ENCODE measurements at places on chromosomes 2 and 18.

- no peak for DNase-seq
Measured at GRCh38 chr2:231084565-231084964, 27.9 kb downstream of the PSMD1 start.

DNA sequence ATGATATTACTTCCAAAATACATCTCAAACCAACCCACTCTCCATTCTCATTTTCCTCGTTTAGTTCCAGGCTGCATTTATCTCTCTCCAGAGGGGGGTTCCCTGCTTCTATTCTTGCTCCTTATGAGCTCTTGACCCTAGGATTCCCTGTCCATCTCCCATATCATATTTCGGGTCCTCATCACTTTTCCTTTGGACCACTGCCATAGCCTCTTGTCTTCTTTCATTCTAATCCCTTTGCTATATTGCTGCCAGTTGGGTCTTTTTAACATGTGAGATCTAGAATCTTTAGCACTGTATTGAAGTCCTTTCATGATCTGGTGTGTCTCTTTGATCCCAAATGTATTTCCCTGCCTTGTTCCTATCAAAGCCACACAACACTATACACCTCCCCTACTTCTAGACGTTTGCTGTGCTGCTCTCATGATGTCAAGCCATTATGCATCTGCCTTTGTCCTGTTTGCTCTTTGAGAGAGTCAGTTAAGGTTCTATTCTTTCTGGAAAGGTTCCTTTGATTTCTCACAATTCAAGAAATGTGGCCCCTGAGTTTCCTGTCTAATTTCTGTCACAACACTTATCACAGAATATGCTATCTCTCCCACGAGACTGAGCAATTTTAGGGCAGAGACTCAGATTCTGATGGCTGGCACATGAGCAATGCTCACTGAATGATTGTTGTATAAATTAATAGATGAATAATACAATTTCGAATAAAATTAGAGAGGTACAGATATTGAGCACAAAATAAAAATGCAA lies 43.2 kb upstream of the SESTD1 start:
- no peak for DNase-seq

DNA sequence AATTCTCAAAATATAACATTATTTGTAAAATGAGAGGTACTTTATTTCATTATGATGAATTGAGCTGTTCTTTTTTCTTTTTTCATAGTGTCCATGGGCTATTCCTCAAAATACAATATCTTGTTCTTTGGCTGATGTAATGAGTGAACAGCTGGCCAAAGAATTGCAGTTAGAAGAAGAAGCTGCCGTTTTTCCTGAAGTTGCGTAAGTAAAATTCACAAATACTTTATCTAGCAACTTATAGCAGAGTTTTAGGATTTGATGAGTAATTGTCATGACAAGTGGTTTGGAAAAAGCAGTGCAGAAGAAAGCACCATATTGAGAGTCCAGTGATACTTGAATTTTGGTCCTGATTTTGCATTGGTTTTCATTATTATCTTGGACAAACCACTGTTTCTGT lies 9.8 kb downstream of the RIOK3 start:
- no peak for DNase-seq

DNA sequence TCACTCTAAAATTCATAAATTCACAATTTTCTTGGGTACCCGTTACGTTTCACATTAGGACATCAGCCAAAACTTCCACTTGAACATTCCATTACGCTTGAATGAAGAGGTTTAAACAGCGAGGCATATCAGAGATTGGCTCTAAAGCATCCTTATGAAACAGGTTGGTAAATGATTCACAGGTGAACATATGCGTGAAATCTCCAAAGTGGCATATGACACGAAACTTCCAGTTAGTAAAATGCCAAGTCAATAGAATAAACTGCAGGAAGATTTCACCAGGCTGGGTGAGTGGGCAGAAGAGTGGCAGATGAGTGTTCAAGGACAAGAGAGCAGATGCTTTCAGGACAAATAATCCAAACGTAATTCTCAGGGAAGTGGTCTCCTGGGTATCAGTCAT lies 33.9 kb upstream of the GLS start:
- DNase-seq: no peak

GRCh38 chr2:98743835-98744234 lies 12.9 kb upstream of the MGAT4A start:
- DNase-seq: no peak

- no peak for DNase-seq
Measured at GRCh38 chr2:23393722-23394121, 8.7 kb downstream of the KLHL29 start.

GRCh38 chr2:120700659-120701058 lies 35.0 kb upstream of the GLI2 start:
- no peak for DNase-seq

GRCh38 chr2:119517433-119517832 lies 6.8 kb downstream of the SCTR start:
- peak; percentile 59 for DNase-seq

DNA sequence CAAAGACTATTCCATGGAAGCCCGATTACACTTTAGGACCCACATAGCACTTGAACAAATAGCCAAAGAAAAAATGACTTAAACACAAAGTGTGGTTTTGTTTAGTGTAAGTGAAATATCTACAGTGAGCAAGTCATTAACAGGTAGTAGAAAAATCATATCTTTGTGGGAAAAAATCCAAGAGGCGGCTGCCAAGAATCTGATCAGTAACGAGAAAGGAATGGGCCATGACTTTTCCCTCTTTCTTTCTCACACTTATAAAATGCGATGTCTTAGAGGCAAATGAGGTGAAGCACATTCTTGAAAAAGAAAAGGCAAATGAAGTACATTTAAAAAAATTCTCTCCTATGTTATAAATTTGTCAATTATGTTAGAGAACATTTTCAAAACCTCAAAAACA lies 12.9 kb upstream of the GEMIN6 start:
- no peak for DNase-seq

GRCh38 chr2:64338910-64339500 lies 115.0 kb upstream of the LGALSL start:
- DNase-seq: peak; percentile 67

GRCh38 chr2:7785700-7786099 lies 868.5 kb downstream of the RNF144A start:
- DNase-seq: no peak

GRCh38 chr2:67137699-67138098 lies 259.4 kb upstream of the ETAA1 start:
- no peak for DNase-seq

GRCh38 chr18:10239103-10239502 lies 215.3 kb upstream of the APCDD1 start:
- no peak for DNase-seq

DNA sequence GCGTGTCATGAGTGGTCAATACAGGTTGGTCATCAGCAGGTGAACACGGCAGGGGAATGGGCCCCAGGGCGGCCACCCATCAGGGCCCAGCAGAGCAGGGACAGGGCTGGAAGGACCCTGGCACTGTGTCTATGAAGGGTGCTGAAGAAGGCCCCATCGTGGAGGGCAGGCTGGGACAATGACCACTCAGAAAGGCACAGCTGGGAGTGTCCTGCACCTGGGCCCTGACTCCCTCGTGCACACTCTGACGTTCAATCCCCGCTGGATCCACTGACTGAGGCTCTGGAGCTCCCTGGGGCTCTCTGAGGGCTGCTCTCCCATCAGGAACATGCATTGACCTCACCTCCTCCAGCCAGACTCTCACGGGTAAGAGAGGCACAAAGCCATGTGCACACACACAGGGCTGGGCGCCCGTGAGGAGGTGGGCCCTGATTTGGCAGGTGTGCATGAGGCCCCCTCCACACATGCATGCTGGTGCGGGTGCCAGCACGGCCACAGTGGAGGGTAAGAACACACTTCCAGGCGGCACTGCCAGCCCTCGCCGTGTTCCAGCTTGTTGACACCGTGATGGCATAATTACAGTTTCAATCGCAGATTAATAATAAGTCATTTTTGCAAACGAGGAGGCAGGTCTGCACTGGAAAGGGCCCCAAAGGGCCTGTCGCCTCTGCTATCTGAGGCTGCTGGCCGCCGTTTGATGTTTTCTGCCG lies 58.5 kb downstream of the SMAD7 start:
- DNase-seq: no peak

- no peak for DNase-seq
Measured at GRCh38 chr18:24928301-24928878, 423.6 kb downstream of the ZNF521 start.

GRCh38 chr18:55275039-55275901 lies 312.7 kb downstream of the TCF4 start:
- no peak for DNase-seq

- no peak for DNase-seq
Measured at GRCh38 chr18:57480733-57481132, 45.6 kb downstream of the ONECUT2 start.

DNA sequence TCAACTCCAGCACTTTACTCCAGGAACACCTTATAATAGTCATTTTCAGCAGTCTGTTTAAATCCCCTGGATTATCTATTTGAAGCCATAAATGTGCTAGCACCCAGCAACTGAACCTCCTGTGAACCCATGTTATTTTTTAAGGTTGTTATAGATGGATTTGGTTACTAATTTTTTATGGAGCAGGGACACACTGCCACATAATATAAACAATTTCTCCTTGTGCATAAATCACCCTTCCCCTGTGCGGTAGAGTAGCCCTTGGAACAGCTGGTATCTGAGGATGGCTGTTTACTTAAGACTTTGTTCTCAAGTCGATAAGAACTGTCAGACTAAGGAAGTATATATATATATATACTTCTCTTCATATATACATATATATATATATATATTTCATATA lies 367.4 kb downstream of the EPHA4 start:
- DNase-seq: no peak

DNA sequence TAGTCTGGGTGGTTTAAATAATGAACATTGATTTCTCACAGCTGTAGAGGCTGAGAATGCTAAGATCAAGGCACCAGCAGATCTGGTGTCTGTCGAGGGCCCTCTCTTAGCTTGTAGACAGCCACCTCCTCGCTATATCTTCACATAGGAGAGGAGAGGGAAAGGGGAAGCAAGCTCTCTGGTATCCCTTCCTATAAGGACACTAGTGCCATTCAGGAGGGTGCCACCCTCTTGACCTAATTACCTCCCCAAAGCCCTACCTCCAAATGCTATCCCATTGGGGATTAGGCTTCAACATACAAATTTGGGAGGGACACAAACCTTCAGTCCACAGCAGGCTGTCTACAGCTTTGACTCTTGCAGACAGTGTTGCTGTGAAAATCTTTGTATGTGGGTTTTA lies 76.7 kb downstream of the BOLA3 start:
- DNase-seq: no peak

GRCh38 chr2:150462770-150463169 lies 24.7 kb downstream of the RND3 start:
- no peak for DNase-seq

DNA sequence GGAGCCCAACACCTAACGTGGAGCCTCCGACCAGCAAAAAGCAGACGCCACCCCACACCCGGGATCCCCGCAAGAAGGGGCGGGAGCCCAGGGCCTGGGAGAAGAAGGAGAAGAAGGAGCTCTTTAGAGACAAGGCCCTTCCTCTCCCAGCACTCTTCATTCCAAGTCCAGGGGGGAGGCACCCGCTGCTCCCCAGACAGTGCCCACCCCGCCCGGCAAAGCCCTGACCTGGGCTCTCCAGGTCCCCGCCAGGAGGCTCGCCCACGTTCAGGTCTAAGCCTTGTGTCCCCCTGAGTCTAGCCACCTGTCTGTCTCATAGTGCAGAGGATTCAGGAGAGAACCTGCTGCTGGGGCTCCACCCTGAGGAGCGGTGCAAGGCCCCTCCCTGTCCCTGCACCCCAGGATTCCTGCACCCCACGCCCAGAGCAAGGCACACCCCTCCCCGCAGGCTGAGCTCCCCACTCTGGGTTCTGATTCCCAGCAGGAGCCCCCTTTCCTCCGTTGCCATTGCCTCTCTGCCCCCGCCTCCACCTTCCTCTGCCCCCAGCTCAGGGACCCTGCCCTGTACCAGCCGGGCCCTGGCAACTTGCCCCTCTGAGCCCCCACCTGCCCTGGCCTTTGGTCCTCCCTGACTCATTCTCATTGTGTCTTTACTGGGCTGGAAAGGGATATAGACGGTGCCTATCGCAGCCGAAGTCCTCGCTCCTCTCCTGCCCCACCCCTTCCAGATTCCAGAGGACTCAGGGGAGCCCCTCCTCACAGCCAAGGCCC lies 33.5 kb upstream of the GPC1 start:
- no peak for DNase-seq

- no peak for DNase-seq
Measured at GRCh38 chr18:51446571-51447210, 249.2 kb upstream of the MEX3C start.

- DNase-seq: no peak
Measured at GRCh38 chr2:189231719-189232323, 52.3 kb upstream of the COL5A2 start.

DNA sequence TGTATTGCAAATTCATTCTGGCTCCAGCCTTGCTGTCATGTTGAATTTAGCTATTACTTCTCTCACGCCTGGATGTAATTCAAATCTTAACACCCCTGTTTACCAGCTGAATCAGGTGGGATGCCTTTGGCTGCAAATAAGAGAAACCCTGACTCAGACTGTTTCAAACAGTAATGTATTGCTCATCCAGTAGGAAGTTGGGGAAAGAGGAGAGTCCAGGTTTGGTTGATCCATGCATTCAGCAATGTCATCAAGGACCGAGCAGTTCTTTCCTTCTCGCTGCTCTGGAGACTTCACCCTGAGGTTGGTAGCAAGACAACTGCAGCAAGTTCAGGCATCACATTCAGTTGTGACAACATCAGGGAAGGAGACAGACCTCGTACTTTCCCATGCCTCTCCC lies 6.4 kb upstream of the DARS1 start:
- DNase-seq: no peak

DNA sequence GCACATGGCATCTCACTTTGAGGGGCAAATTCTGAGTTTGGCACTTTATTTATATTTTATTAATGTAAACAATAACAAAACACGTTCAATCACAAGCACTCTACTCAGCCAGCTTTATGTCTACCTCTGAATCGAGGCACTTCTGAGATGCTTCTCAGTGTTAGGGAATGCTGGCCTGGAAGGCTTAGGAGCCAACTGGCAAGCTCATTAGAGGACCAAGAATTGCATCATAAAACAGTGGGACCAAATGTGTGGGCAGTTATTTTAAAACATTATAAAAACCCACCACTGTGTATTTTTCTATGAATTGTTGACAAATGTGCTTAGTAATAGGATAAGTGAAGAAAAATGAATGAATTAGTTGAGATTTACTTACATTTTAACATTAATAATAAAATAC lies 46.8 kb upstream of the SMIM21 start:
- no peak for DNase-seq

DNA sequence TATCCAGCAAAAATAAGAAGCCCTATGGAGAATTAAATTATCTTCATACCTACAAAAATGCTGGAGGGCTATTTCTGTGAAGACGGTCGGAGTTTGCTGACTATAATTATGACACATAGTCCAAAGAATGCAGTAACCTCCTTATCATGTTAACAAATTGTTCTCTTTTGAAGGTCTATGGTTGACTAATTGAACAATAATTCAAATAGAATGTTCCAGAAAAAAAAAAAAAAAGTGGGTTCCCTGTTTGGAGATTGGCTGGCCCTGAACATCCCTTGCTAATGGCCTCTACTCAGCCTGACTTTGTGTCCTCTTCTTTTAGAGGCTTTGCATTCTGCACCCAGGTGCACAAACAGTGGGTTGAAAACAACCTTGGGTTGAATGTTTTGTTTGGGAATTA lies 82.8 kb upstream of the CCBE1 start:
- no peak for DNase-seq

GRCh38 chr2:85998071-85998991 lies 107.4 kb downstream of the POLR1A start:
- no peak for DNase-seq

GRCh38 chr2:197994751-197995150 lies 190.4 kb downstream of the PLCL1 start:
- no peak for DNase-seq

- DNase-seq: no peak
Measured at GRCh38 chr2:238974501-238975166, 126.7 kb downstream of the TWIST2 start.

Data from activated CD8-positive, alpha-beta memory T cell treated with anti-CD3 and anti-CD28 coated beads, Interleukin-2, amount 10 ng/mL, durations not matched to agents 7 days and 5 days (primary cell).